LHCN-M2 (cell line): ENCODE measurements at places on chromosomes 11 and 22. TPM values are rescaled to one million over a fixed set of nuclear protein-coding genes. Genes with fewer than 3 reads are reported as not detected.
A peak's percentile ranks its signal among the peaks of the same experiment; 100 is the strongest.

DNA sequence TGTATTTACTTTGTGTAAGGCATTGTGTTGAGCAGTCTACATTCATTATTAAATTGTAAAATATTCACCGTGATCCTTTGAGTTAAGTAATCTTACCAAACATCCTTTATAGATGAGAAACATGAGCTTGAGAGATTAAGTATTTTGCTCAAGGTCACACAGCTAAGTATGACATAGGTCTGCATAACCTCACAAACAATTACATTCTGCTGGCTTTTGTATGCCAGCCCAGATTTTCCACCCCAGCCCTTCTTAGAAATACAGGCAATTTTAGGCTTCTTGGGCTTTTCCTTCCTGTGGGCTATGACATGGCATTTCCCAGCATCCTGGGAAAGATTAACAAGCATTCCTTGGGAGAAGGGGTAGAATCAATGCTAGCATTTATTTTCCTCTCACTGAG, 357.3 kb downstream of the NELL1 start:
- no peak for DNase-seq

The GAS2 gene
- 0.40 and 1.6 TPM in 2 replicates for total RNA-seq

GRCh38 chr22:30420347-30421125, 5.0 kb upstream of the MTFP1 start:
- DNase-seq: peak; percentile 93

GRCh38 chr11:101133190-101133589, 3.6 kb upstream of the PGR start:
- no peak for DNase-seq

GRCh38 chr22:19674129-19674928, 40.0 kb upstream of the SEPTIN5 start:
- peak; percentile 89 for DNase-seq

DNA sequence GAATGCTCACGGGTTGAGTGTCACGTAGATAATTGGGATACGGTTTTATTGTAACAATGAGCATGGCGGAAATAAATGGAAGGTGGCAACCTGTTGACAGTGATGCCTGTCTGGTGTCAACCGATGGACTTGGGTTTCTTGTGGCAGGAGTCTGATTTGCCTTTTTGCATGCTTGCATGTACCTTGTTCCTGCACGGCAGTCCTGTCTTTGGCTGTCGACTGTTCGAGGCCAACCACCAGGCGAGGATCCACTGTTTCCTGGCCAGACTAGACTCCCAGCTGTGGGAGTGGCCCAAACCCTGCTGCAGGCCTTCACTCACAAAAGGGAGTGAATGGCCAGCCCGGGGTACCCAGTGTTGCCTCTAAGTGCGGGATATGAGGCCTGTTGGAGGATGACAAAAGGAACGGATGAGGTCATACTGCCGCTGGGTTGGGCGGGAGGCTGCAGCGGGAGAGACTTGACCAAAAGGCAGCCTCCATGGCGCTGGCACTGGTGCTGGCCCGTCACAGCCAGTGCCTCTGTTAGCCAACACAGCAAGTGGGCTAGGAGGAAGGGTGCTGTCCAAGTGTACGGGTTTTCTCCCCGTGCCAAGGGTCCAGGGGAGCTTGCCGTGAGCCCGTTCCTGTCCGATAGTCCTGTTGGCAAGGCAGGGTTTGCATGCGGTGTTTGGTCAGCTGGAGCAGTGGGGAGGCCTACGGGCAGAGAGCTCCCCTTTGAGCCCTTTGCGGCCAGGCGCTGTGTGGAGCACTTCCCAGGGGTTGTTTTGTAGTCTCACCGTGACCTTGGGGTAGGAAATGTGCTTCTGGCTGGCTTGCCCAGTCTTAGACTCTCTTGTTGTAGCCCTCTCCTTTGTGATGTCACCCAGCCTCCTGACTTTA, 974 bp downstream of the DGCR8 start:
- peak; percentile 66 for DNase-seq

The KCNK4 gene
- not detected in 2 replicates for total RNA-seq

- DNase-seq: no peak
Measured at GRCh38 chr22:30863081-30863833, 105.3 kb downstream of the MORC2 start.

GRCh38 chr11:114031967-114032320, 27.6 kb upstream of the ZBTB16 start:
- DNase-seq: no peak

DNA sequence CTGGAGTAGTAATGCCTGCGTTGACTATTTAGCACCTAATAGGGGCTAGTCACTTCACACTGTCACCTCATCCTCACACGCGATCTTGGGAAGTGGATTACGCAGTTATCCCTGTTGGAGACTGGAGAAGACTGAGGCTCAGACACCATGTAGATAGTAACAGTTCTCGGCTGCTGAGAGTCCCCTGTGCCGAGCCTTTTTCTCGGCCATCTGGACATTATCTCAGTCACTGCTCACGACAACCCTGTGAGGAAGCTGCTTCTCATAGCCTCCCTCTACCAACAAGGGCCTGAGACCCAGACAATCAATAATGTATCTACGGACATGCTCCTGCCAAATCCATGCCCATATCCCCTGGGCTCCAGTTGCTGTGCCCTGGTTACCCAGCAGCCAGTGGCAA, 25.9 kb downstream of the SCUBE1 start:
- no peak for DNase-seq

The CDCA5 gene
- 48.0 and 62.1 TPM in 2 replicates for total RNA-seq

- DNase-seq: peak; percentile 7
Measured at GRCh38 chr11:31237819-31238760, 131.4 kb downstream of the DCDC1 start.

- no peak for DNase-seq
Measured at GRCh38 chr22:40556641-40557040, 79.9 kb downstream of the MRTFA start.

The PHOX2A gene
- not detected in 2 replicates for total RNA-seq

The TMEM109 gene
- 85.0 and 94.1 TPM in 2 replicates for total RNA-seq

DNA sequence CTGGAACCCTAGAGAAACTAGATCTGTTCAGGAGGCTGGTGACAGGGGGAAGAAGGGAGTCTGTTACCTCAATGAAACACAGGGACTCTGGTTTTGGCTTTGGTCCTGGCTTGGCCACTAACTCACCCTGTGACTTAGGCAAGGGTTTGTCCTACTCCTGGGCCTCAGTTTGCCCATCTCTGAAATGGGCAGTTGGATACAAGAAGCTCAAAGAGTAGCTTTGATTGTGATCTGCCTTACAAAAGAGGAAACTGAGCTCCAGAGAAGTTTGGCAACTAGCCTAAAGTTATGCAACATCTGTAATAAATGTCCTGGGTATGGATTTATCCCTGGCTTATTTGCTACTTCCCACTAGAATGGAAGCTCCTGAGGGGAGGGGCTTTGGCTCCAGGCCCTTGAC, 24.0 kb upstream of the LMO1 start:
- DNase-seq: no peak

DNA sequence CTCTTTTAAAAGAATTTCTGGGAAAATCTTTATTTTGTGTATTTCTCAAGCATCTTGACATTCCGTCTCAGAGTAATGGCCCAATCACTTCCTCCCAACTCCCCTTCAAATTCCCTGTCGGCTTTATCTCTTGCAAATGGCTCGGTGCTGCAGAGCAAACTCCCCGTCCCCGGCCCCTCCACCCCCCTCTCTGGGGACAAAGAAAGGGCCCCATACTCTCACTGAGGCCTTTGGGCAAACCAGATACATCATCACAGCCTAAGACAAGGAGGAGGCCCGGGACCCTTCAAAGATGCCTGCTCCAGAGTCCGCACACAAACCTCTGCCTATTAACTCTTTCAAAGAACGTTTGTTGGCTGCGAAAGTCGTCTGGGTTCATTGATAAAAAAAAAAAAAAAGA, 3.9 kb upstream of the SMIM38 start:
- no peak for DNase-seq

The DMC1 gene
- total RNA-seq: 2.8 and 20.8 TPM in 2 replicates

- DNase-seq: no peak
Measured at GRCh38 chr22:37355174-37355573, 72.1 kb downstream of the ELFN2 start.

The SOX10 gene
- not detected in 2 replicates for total RNA-seq

The C11orf91 gene
- total RNA-seq: 1.1 TPM in 1 of 2 replicates, not detected in the other

The ADAMTS8 gene
- total RNA-seq: not detected in 2 replicates

GRCh38 chr22:43860126-43860525, 2.2 kb downstream of the SULT4A1 start:
- no peak for DNase-seq

DNA sequence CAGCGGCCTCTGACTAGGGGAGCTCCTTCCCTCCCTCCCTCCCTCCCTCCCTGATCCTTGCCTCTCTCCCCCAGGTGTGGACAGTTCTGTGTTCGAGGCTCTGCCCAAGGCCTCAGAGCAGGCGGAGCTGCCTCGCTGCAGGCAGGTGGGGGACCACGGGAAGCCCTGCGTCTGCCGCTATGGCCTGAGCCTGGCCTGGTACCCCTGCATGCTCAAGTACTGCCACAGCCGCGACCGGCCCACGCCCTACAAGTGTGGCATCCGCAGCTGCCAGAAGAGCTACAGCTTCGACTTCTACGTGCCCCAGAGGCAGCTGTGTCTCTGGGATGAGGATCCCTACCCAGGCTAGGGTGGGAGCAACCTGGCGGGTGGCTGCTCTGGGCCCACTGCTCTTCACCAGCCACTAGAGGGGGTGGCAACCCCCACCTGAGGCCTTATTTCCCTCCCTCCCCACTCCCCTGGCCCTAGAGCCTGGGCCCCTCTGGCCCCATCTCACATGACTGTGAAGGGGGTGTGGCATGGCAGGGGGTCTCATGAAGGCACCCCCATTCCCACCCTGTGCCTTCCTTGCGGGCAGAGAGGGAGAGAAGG, 11.1 kb upstream of the POU2F3 start:
- DNase-seq: no peak

- DNase-seq: no peak
Measured at GRCh38 chr11:94796190-94796580, 28.0 kb downstream of the AMOTL1 start.

The TYR gene
- total RNA-seq: not detected in 2 replicates

DNA sequence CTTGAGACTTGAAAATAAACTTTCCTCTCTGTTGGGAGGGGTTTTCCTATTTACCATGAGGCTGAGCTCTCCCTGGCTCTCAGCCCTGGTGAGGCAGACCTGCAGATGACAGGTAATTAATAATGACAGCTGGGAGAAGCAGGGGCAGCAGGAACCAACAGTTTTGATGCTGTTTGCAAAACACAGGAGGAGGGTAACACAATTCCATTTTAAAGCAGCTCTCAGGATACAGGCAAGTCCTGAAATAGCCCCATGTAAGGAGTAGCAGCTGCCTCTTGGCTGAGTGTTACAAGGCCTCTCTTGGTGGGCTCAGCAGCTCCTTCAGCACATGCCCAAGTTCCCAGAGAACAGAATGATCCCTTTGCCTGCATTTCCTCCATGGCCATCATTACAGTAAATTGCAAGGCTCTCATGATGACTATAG, 13.3 kb downstream of the PARVA start:
- peak; percentile 80 for DNase-seq

- DNase-seq: no peak
Measured at GRCh38 chr11:117090111-117090706, 8.0 kb downstream of the SIK3 start.

- DNase-seq: no peak
Measured at GRCh38 chr22:22996511-22997261, 73.6 kb upstream of the GNAZ start.

The RIBC2 gene
- total RNA-seq: 0.58 and 0.86 TPM in 2 replicates

DNA sequence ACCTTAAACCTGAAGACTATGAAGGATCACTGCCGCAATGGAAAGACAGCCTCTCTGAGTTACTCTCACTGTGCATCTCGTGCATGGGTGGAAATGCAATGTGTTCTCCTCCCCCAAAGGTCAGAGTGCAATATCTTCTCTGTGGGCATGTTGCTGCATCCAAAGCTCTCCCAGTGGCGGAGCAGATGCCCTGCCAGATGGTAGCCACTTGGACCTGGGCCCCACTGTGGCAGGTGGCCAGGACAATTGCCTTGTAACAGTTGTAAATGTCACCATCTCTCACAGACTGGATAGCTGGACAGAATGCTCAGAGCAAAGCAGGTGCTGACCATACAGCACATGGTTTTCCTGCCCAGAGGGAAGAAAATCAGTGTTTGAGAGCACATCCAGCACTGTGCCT, 542.0 kb downstream of the FAM181B start:
- DNase-seq: no peak

DNA sequence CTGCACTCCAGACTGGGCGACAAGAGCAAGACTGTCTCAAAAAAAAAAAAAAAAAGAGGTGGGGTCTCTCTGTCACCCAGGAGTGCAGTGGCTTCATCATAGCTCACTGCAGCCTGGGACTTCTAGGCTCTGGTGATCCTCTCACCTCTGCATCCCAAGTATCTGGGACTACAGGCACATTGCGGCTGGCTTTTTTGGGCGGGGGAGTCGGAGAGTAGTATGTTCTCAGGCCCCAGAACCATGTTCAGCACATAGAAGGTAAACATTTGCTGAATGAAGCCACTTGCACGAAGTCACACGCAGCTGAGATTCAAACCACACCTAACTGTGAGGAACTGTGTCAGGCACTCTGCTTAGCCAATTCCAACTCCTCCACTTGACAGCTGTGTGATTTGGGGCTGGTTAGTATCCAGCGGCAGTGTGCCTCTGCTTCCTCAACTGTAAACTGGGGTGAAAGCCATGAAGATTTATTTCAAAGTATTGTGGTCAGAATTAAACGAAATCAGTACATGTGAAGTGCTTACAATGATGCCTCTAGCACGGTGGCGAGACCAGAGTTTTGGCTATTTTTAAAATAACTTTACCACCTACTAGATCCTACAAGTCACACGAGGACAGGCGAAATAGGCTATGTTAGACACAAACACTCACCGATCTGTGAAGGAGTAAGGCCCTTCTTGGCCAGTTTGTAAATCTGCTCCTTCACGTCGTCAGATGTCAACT, 789 bp downstream of the RPS13 start:
- DNase-seq: peak; percentile 15

- peak; percentile 27 for DNase-seq
Measured at GRCh38 chr11:87425391-87425790, 387.7 kb downstream of the TMEM135 start.

- DNase-seq: no peak
Measured at GRCh38 chr11:126371595-126371994, 16.1 kb downstream of the ST3GAL4 start.

- no peak for DNase-seq
Measured at GRCh38 chr11:35963911-35964310, 20.0 kb downstream of the LDLRAD3 start.

GRCh38 chr11:64318766-64319761, 1.1 kb downstream of the PRDX5 start:
- no peak for DNase-seq

GRCh38 chr11:3170756-3171650, 5.9 kb upstream of the OSBPL5 start:
- DNase-seq: no peak

The FBLN1 gene
- 34.4 and 37.6 TPM in 2 replicates for total RNA-seq

GRCh38 chr11:134625631-134626030, 213.6 kb upstream of the B3GAT1 start:
- DNase-seq: no peak

DNA sequence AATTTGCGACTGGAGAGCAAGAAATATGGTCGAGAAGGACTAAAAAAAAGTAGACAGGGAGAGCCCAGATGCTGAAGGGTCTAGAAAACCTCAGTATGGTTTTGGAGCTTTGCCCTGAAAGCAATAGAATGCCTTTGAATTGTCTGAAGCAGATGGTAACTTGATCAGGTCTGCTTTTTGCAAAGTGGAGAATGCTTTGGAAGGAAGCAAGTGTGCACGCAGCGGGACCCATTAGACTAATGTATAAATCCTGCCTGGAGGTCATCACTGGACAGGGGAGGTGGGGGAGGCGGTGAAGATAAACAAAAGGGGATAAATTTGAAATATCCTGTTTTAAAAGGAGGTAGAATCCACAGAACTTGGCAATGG, 757 bp upstream of the HINFP start:
- DNase-seq: peak; percentile 35

The FXYD6 gene
- 0.19 and 0.34 TPM in 2 replicates for total RNA-seq
